Right ventricle myocardium inferior (tissue), 1 donor: ENCODE measurements at places on chromosomes 16 and 17. TPM values are rescaled to one million over a fixed set of nuclear protein-coding genes. Genes with fewer than 3 reads are reported as not detected.

The NAGS gene
- total RNA-seq, result 0.68 TPM

The TCAP gene
- total RNA-seq, result 5,286 TPM

The TNP2 gene
- not detected for total RNA-seq

The ANKS3 gene
- 9.1 TPM for total RNA-seq

The KLHL10 gene
- not detected for total RNA-seq

The CACNA1G gene
- total RNA-seq, result 0.38 TPM

The SLC13A2 gene
- total RNA-seq, result not detected

The EME1 gene
- total RNA-seq, result 0.60 TPM

The EPX gene
- total RNA-seq, result not detected

The CHST4 gene
- not detected for total RNA-seq

The CORO6 gene
- 93.2 TPM for total RNA-seq
